Stimulated activated CD8-positive, alpha-beta memory T cell treated with anti-CD3 and anti-CD28 coated beads, Interleukin-15, amount 100 ng/mL, for 4 hours (primary cell): ENCODE measurements at places on chromosomes 6 and 20.

GRCh38 chr6:90350689-90351554 lies 54.3 kb upstream of the BACH2 start:
- peak; percentile 31 for DNase-seq

GRCh38 chr6:37190159-37190535 lies 20.2 kb downstream of the PIM1 start:
- DNase-seq: no peak

GRCh38 chr6:35327349-35328027 lies 14.9 kb upstream of the PPARD start:
- DNase-seq: peak; percentile 42

GRCh38 chr6:129543981-129544380 lies 166.0 kb downstream of the ARHGAP18 start:
- DNase-seq: no peak

GRCh38 chr6:84421031-84421430 lies 193.6 kb upstream of the CEP162 start:
- DNase-seq: no peak

DNA sequence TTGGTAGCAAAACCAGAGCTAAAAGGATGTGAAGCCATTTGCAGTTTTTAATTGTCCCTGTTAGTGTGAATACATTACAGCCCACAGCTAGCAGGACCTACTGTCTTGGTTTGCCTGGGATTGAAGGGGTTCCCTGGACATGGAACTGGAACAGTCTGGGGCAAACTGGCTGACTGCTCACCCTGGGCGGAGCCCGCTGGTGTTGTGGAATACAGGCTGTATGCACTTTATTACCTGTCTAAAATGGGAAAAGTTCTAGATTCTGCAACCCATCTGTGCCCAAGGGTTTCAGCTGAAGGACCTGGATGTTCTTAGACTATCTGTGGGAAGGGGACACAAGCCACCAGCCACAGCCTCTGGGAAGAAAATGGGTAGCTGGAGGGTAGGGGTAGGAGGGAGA lies 12.2 kb upstream of the CDKN1A start:
- no peak for DNase-seq
